ENCODE measurements at places on chromosomes 1 and 21. TPM values are rescaled to one million over a fixed set of nuclear protein-coding genes. Genes with fewer than 3 reads are reported as not detected.

DNA sequence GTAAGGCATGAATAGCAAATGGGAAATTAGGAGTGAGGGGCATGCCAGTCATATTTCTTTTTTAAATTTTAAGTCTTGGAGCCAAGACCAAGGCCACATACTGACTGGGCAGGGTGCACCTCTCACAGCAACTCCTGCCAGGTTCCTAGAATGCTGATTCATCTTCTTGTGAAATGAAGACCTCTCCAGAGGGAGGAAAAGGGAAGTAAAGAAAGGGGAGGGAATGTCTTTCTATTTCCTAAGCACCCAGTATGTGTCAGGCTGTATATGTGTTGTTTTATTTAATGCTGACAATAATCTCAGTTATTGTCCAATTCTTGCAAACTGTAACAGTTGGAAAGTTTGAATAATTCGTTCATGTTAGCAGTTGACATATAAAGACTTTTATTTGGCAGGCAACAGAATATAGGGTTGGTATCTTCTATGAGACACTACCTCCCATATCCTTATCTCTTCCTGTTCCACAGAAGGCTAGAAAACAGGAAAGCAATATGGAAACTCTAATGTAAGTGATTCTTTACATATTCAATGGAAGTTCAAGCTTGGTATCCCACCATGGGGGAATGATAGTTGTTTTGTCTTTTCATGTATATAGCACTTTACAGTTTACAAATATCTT, 259.1 kb upstream of the USP24 start:
- DNase-seq = no peak
- H3K36me3 ChIP-seq = no peaks in the 10 kb centered on the region
- peaks cover 58% of the 10 kb centered on the region for H3K4me1 ChIP-seq
- no peak overlapping the region for H3K4me3 ChIP-seq
- no peaks in the 10 kb centered on the region for H3K27me3 ChIP-seq

CGN gene
- 24.0 TPM for polyA plus RNA-seq

DNA sequence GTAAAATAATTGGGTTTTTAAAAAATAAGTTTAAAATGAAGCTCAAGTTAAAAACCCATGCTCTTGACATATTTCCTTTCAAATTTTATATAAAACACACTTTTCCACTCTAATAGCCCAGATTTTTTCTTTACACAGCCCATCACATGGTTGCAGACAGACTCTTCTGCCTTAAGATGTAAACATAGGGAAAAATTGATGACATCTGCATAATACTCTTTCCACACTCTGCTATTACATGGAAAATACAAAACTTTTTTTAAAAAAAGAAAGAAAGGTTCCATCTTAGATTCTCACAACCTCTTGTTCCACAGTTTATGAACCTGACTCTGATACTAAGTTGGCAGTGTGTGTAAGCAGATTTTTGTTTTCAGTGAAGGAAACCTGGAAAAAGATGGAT, 120.8 kb upstream of the ZNF648 start:
- H3K4me1 ChIP-seq = no peaks in the 10 kb centered on the region
- no peaks in the 10 kb centered on the region for H3K36me3 ChIP-seq
- DNase-seq = no peak
- H3K27me3 ChIP-seq = no peaks in the 10 kb centered on the region
- H3K4me3 ChIP-seq = no peak overlapping the region

KRTAP12-1 gene
- not detected for polyA plus RNA-seq

LAMC1 gene
- 21.1 TPM for polyA plus RNA-seq

TMEM54 gene
- 55.2 TPM for polyA plus RNA-seq

GRCh38 chr1:234497589-234497988, 18.6 kb upstream of the TARBP1 start:
- no peaks in the 10 kb centered on the region for H3K36me3 ChIP-seq
- H3K27ac ChIP-seq = no peak overlapping the region
- no peak for DNase-seq

GRCh38 chr1:59171788-59172187, 125.1 kb upstream of the FGGY start:
- peaks cover 7% of the 10 kb centered on the region for H3K4me1 ChIP-seq
- DNase-seq = no peak
- no peak overlapping the region for H3K4me3 ChIP-seq
- H3K27ac ChIP-seq = no peak overlapping the region
- H3K36me3 ChIP-seq = no peaks in the 10 kb centered on the region

GRCh38 chr1:64019818-64020217, 183.6 kb upstream of the UBE2U start:
- peak overlapping the region; percentile 27 for H3K4me3 ChIP-seq
- no peak for DNase-seq
- H3K36me3 ChIP-seq = no peaks in the 10 kb centered on the region
- no peaks in the 10 kb centered on the region for H3K27me3 ChIP-seq
- H3K27ac ChIP-seq = no peak overlapping the region
- peaks cover 2% of the 10 kb centered on the region for H3K4me1 ChIP-seq

DNA sequence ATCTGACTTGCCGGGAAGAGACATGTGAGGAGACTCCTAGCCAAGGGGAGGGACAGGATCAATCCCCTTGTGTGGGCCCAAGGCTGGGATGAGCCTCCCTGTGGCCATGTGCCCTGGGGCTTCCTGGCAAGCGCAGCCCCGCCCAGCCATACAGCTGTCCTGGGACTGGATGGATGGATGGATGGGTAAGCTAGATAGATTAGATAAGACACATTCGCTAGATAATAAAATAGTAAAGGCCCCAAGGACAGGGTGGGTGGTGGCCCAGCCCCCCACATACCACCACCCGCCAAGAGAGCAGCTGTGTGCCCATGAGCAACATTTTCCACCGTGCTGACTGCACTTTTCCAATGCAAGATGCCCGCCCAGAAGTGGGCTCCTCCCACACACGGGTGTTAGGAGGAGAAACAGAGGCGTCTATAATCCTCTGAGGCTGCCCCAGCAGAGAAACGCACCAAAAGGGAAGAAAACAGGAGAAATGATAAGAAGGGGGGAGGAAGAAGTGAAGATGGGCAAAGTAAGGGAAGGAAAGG, 25.1 kb downstream of the ZBTB17 start:
- no peaks in the 10 kb centered on the region for H3K4me1 ChIP-seq
- no peaks in the 10 kb centered on the region for H3K27me3 ChIP-seq
- no peak overlapping the region for H3K4me3 ChIP-seq
- peaks cover 6% of the 10 kb centered on the region for H3K36me3 ChIP-seq
- H3K27ac ChIP-seq = peak overlapping the region; percentile 90
- DNase-seq = no peak

DNA sequence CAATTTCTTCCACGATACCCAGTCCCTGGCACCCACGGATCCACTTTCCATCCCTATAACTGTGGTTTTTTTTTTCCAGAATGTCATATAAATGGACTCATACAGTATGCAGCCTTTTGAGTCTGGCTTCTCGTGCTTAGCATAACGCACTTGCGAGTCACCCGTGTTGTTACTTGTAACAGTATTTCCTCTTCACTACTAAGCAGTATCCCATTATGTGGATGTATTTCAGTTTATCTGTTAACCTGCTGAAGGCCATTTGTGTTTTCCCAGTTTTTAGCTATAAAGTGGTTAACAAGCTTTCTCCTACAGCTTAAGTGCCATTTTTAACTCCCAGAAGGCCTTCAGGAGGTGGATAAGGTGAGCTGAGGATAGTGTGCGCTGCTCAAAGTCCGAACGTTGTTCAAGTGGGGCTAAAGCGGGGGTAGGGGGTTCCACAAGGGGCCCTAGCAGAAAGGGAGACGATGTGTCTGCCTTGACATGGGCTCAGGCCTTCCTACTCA, 829 bp downstream of the ADAR start:
- DNase-seq = no peak
- H3K4me1 ChIP-seq = peaks cover 3% of the 10 kb centered on the region
- peak overlapping the region; percentile 99 for H3K4me3 ChIP-seq

- H3K27ac ChIP-seq = no peak overlapping the region
- H3K4me3 ChIP-seq = no peak overlapping the region
- no peak for DNase-seq
These were observed 4.9 kb upstream of the KDF1 start for GRCh38 chr1:26965213-26965612.

- H3K36me3 ChIP-seq = no peaks in the 10 kb centered on the region
- H3K4me1 ChIP-seq = no peaks in the 10 kb centered on the region
- H3K27me3 ChIP-seq = no peaks in the 10 kb centered on the region
These were observed 10.0 kb upstream of the RYR2 start for GRCh38 chr1:237032029-237032428.

GRCh38 chr1:182215764-182216163, 154.3 kb upstream of the ZNF648 start:
- H3K4me3 ChIP-seq = no peak overlapping the region
- no peaks in the 10 kb centered on the region for H3K27me3 ChIP-seq
- no peaks in the 10 kb centered on the region for H3K36me3 ChIP-seq
- DNase-seq = peak; percentile 72
- H3K4me1 ChIP-seq = no peaks in the 10 kb centered on the region
- H3K27ac ChIP-seq = no peak overlapping the region

DNA sequence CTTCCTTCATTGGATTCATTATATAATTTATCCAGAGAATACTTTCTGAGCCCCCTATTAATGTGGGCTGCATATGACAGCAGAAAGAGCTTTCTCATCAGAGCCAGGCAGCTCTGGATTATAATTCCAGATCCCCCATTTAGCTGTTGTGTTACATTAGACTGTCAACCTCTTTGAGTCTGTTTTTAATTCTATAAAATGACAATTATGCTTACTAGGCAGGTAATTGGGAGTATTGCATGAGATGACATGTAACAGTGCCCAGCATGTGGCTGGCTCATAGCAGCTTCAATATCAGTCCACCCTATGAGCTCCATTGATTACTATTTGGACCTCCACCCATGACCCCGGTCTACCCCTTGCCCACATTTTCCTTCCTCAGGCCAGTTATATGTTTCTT, 49.6 kb downstream of the ABCA4 start:
- no peak overlapping the region for H3K4me3 ChIP-seq
- no peak for DNase-seq
- H3K27ac ChIP-seq = no peak overlapping the region
- no peaks in the 10 kb centered on the region for H3K27me3 ChIP-seq
- no peaks in the 10 kb centered on the region for H3K36me3 ChIP-seq
- peaks cover 8% of the 10 kb centered on the region for H3K4me1 ChIP-seq

DNA sequence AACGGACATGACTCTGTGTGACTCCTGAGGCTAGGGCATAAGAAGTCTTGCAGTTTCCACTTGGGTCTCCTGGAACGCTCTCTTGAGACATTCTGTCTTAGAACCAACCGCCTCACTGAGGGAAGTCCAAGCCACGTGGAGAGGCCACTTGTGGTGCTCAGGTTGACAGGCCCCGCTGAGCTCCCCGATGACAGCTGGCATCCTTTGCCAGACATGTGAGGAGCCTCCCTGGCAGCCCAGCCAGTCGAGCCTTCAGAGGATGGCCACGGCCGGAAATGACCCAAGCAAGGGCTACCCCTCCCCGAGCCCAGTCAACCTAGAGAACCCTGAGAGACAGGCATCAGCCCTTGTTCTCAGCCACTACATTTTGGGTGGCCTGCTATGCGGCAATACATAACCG, 20.7 kb downstream of the PLEKHA6 start:
- peaks cover 13% of the 10 kb centered on the region for H3K4me1 ChIP-seq
- no peaks in the 10 kb centered on the region for H3K27me3 ChIP-seq
- H3K4me3 ChIP-seq = no peak overlapping the region
- DNase-seq = no peak
- H3K36me3 ChIP-seq = no peaks in the 10 kb centered on the region
- H3K27ac ChIP-seq = no peak overlapping the region

GRCh38 chr1:115166531-115167091, 77.3 kb upstream of the TSPAN2 start:
- DNase-seq = no peak
- H3K27ac ChIP-seq = no peak overlapping the region
- no peaks in the 10 kb centered on the region for H3K4me1 ChIP-seq
- H3K4me3 ChIP-seq = no peak overlapping the region
- no peaks in the 10 kb centered on the region for H3K36me3 ChIP-seq

DNA sequence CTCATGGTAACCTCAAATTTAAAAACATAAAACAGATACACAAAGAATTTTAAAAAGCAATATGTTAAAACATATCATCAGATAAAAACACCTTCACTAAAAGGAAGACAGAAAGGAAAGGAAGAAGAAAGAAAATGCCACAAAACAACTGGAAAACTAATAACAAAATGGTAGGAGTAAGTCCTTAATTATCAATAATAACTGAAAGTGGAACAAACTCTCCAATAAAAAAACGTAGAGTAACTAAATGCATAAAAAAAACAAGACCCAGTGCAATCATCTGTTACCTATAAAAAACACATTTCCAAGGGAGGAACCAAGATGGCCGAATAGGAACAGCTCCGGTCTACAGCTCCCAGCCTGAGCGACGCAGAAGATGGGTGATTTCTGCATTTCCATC, 47.1 kb upstream of the ACADM start:
- no peaks in the 10 kb centered on the region for H3K36me3 ChIP-seq
- H3K4me3 ChIP-seq = no peak overlapping the region
- no peak overlapping the region for H3K27ac ChIP-seq
- DNase-seq = no peak

GRCh38 chr1:94087193-94087592, 33.8 kb downstream of the ABCA4 start:
- H3K4me1 ChIP-seq = peaks cover 2% of the 10 kb centered on the region
- no peaks in the 10 kb centered on the region for H3K36me3 ChIP-seq

DNA sequence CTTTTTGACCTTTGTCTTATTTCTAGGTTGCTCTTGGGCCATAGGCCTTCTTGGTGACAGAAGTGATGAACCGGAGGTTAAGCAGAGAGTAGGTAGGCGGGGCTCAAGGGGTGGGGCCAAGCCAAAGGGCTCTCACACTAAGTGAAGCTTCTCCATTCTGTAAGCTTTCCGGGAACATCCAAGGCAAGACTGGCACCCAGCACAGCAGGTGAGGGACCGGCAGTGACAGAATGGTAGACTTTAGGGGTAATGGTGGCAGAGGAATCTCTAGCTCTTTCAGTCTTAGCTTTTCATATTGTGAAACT, at the start of gene TNFAIP8L2:
TSS of gene TNFAIP8L2 (plus strand) at position 135 of the 305 bp plus-strand sequence. CDS start 2,049 bp downstream, outside the sequence.
- H3K4me3 ChIP-seq = no peak within 1 kb of the TSS
- no peaks in the 10 kb centered on the region for H3K4me1 ChIP-seq
- H3K27ac ChIP-seq = no peak within 1 kb of the TSS
- peaks cover 18% of the 10 kb centered on the region for H3K36me3 ChIP-seq
- no peaks in the 10 kb centered on the region for H3K27me3 ChIP-seq

DNA sequence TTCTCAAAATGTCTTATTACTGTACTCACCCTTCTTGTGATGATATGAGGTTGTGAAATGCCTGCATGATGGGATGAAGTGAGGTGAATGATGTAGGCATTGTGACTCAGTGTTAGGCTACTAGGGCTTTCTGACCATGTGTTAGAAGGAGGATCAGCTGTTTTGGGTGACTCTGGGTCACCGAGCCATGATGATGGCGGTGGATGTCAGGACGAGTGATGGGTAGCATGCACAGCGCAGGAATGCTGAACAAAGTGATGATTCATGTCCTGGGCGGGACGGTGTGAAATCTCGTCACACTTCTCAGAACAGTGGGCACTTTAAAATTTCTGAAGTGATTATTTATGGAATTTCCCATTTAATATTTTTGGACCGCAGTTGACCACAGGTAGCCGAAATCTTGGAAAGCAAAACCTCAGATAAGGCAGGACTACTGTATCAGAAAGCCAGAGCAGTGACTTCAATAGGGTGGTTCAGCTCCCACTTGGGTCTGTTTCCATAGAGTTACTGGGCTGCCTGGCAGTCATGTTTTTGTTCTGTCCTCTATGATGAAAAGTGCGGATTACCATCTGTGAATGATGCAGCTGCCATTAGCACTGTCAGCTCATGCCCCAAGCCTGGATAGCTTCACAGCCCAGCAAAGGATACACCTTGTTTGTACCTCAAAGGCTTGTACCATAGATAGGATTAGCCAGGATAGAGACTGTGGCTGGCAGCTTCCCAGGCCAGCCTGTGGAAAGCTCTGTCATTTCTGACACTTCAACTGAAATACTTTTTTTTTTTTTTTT, 26.6 kb downstream of the IL6R start:
- H3K27ac ChIP-seq = no peak overlapping the region
- DNase-seq = no peak
- H3K27me3 ChIP-seq = no peaks in the 10 kb centered on the region
- no peaks in the 10 kb centered on the region for H3K36me3 ChIP-seq
- peaks cover 18% of the 10 kb centered on the region for H3K4me1 ChIP-seq
